ENCODE measurements at places on chromosomes 6 and 20. TPM values are rescaled to one million over a fixed set of nuclear protein-coding genes. Genes with fewer than 3 reads are reported as not detected.

The INSM1 gene
- polyA plus RNA-seq, result not detected

The ENPP4 gene
- polyA plus RNA-seq, result 0.02 TPM

The SCRT2 gene
- polyA plus RNA-seq, result not detected

The TGM2 gene
- 29.5 TPM for polyA plus RNA-seq

The HAO1 gene
- polyA plus RNA-seq, result not detected

Measured in foreskin keratinocyte (primary cell).